Activated naive CD4-positive, alpha-beta T cell treated with anti-CD3 and anti-CD28 coated beads, Interleukin-2, amount 50 U/mL, for 72 hours (primary cell): ENCODE measurements at places on chromosomes 3 and 15. TPM values are rescaled to one million over a fixed set of nuclear protein-coding genes. Genes with fewer than 3 reads are reported as not detected.

DNA sequence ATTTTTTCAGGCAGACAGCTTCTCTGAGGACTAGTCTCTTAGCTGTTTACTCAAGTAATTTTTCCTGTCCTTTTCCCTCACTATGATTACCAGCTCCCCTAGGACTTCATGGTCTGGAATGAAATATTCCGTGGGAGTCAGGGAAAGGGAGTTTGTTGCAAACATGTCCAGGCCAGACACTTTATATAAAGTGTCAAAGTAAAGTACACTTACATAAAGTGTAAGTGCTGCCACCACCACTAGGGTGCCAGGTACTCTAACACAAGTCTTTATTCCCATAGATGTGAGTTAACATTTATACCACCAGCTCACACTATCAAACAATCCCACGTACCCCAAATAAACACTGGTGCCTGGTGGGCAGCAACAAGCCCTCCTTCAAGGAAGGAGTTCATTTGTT is 179.8 kb downstream of the SNRPN start:
- DNase-seq: no peak

- peak; percentile 12 for DNase-seq
Observed at GRCh38 chr15:100821327-100821726, 58.3 kb upstream of the ALDH1A3 start.

- DNase-seq: no peak
Observed at GRCh38 chr3:122694966-122695365, 14.3 kb downstream of the PARP14 start.

DNA sequence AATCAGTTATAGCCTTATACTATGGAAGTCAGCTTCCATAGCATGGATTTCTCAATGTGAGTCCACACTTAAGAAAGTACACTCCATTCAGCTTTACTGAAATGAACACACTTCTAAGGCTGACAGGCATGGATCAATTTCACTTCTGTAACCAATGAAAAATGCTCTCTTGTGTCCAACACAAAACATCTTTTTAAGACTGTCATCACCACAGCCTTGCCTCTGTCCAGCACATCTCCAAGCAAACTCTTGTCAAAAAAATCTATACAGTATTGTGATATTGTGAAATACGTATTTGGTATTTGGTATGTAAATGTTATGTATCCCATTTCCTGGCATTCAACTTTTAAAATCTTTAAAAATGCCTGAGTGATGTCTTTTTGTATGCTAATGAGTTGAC is 208.7 kb downstream of the RAP2B start:
- no peak for DNase-seq

- DNase-seq: no peak
Observed at GRCh38 chr15:96363707-96364106, 33.2 kb downstream of the NR2F2 start.

GRCh38 chr3:184822081-184822480 is 10.1 kb downstream of the VPS8 start:
- DNase-seq: no peak

DNA sequence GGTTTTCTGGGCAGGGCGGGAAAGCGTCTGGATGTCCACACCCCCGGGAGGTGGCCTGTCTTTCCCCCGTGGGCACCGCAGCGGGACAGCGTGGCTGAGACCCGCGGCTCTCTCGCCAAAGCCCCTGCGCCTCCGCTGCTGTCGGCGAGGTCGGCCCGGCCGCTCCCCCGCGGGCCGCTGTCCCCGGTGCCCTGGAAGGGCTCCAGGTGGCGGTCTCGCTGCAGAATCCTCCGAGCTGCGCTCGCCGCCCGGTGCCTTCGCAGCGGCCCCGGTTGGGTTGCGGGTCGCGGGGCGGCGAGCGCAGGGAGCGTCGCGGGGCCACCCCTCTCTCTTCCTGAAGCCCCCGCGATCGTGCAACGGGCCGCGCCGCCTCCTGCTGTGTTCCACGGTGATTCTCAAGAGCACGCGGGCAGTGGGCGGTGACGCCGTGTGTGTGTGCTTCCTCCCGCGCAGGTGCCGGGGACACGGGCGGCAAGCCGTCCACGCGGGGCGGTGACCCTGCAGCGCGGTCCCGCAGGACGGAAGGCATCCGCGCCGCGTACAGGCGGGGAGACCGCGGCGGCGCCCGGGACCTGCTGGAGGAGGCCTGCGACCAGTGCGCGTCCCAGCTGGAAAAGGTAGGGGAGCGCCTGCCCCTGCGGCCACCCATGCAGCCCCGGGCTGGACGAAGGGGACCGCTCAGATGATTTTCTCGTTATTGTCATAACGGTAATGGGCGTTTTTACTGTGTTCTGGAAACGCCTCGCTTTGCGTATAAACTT is 54.4 kb downstream of the LRRK1 start:
- DNase-seq: no peak

DNA sequence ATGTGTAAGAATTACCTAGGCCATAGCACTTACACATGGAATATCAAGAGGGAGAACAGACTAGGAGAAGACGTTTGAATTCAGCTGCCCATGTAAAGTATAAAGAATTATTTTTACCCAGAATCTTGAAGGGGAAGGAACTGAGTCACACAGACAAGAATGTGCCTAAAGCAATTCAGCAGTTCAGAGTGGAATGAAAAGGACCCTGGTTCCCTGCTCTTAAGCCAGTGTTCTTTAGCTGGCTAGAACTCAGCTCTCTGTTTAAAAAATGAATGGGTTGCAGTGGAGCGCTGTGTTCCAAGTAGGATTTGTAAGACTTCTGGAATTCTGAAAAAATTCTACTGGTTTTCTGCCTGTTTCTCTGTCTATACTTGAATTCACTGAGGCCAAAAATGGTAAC is 440.2 kb downstream of the LPP start:
- DNase-seq: no peak

GRCh38 chr3:88876724-88877123 is 230.7 kb upstream of the EPHA3 start:
- no peak for DNase-seq

- no peak for DNase-seq
Observed at GRCh38 chr3:157871248-157871647, 235.0 kb downstream of the SHOX2 start.

DNA sequence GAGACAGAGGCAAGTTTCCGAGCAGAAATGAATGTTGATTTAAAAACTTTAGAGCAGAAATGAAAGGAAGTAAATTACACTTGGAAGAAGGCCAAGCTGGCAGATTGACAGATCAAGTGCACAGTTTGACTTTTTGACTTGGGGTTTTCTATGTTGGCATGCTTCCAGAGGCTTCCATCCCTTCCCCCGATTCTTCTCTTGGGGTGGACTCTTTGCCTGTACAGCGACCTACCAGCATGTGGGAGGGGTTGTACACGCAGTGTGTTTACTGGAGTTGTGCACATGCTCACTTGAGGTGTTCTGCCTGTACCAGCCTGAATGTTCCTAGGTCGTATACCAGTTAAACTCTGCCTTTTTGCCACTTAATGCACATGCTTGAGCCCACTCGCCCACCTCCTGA is 701.5 kb upstream of the GBE1 start:
- DNase-seq: no peak

DNA sequence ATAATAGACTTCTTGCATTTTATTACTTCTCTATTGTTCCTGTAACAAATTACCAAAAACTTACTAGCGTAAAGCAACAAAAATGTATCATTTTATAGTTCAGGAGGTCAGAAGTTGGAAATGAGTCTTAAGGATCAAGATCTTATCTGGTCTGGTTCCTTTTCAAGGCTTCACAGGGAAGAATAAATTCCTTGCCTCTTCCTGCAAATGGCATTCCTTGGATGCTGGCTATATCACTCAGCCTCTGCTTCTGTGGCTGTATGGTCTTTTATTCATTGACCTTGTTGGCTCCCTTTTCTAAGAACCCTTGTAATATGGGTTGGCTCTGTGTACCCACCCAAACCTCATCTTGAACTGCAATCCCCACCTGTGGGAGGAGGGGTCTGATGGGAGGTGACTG is 478.4 kb upstream of the THBS1 start:
- no peak for DNase-seq

DNA sequence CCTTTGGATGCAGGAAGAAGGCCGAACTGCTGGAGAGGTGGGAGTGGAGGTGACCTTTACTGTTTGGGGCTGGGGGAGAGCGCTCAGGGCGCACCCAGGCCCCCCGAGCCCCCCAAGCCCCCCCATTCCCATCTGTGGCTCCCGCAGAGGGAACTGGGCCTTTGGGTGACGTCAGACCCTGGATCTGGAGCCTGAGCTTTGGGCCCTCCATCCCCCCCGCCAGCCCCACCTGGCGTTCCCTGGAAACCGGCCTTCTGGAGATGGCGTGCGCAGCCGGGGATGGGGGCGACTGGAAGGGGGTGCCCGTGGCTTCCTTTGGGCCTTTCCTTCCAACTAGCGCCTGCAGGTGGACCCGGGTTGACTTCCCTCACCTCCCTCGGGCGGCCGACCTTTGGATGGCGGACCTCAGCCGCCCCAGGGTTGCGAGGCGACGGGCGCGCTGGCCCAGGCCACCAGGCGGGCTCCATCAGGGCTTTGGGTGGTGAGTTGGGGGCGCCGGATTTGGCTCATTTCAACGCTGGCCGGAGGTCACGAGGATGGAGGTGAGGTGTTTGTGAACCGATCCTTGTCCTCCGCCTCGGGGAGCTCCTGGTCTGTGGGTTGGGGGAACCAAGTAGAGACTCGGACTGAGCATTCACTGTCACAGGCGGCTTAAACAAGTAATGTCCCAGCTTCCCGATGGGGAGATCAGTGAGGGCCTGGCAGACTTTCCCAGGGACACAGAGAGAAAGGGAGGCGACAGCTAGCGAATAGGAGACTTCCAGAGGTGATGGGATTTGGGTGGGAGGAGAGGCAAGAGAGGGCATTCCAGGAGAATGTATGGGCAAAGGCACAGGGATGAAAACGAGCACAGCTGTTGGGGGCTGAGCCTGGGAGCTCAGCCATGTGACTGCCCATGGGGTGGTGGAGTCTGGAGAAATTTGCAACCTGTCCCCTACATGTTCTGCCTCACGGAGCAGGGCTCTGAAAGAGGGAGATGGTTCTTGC is 709 bp downstream of the SCAMP5 start:
- DNase-seq: no peak

- no peak for DNase-seq
Observed at GRCh38 chr15:98069256-98069655, 108.8 kb downstream of the ARRDC4 start.

GRCh38 chr3:78967061-78967460 is 800.7 kb downstream of the ROBO1 start:
- DNase-seq: no peak

DNA sequence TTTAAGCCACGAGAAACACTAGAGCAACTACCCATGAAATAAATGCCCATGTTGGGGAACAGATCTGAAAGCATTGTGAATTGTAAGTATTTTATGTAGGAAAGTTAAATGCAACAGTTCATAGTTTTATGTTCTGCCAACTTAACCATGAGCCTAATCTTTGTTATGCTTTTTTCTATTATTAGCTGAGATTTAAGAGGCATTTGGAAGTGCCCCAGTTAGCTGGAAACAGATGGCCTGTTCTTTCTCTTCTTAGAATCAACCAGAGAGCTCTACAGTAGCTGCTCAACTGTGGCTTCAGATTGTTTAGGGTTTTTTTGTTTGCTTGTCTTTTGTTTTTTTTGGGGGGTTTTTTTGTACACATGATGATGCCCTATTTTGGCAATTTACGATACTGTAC is 284.4 kb downstream of the KCNH8 start:
- DNase-seq: no peak

- DNase-seq: no peak
Observed at GRCh38 chr3:125386811-125387210, 11.7 kb upstream of the ZNF148 start.

- DNase-seq: no peak
Observed at GRCh38 chr3:20197775-20198174, 11.8 kb upstream of the SGO1 start.

GRCh38 chr15:28107111-28107903 is 8.2 kb upstream of the OCA2 start:
- DNase-seq: no peak

- no peak for DNase-seq
Observed at GRCh38 chr3:155946178-155946577, 75.7 kb downstream of the GMPS start.

GRCh38 chr3:57000012-57000411 is 60.5 kb upstream of the SPATA12 start:
- DNase-seq: no peak

GRCh38 chr3:100966807-100967206 is 26.4 kb downstream of the ABI3BP start:
- DNase-seq: no peak

GRCh38 chr3:133256787-133257483 is 142.9 kb upstream of the BFSP2 start:
- DNase-seq: no peak

DNA sequence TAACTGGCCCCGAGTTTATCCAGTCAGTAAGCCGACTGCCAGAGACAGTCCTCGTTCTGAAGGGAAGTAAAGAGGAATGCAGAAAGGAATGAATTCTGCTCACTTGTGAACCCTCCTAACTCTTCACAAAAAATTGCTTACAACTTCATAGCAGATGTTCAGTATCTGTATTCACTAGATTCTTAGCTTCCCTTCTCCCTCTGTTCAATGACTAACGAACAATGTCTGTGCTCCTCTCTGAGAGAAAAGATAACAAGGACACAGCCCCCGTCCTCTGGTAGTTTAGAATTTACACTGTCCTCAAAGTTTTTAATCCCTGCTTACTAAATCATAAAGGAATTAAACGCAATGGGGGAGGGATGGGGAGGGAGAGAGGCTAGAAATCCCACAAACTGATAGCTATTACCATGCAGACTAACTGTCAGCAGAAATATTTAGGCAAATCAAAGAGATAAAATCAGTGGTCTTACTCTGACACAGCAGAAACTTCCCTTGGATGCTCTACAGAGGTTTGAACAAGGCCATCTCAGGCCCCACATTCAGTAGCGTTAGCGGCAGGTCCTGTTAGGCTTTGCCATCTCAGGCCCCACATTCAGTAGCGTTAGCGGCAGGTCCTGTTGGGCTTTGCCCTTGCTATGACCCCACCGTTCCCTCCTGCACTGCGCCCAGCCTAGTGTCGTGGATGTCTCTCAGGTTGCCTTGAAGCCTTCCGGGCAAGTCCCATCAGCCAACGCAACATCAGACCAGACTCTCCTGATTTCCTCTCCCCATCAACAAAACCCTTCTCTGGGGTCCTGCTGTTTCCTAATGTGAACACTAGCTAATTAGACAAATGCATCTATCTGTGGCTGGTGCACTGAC is 23.4 kb downstream of the NRROS start:
- DNase-seq: no peak

ACOX2 gene
- not detected for total RNA-seq

SLC24A5 gene
- not detected for total RNA-seq

GOLGA6A gene
- 1.1 TPM for total RNA-seq

ISLR2 gene
- not detected for total RNA-seq

VWA5B2 gene
- total RNA-seq: not detected

CD200 gene
- 34.5 TPM for total RNA-seq

ACTR8 gene
- total RNA-seq: 33.8 TPM

TLR9 gene
- total RNA-seq: 0.86 TPM

THPO gene
- total RNA-seq: not detected

PLSCR2 gene
- total RNA-seq: not detected

ARGFX gene
- not detected for total RNA-seq
